ENCODE measurements at places on chromosomes 2 and 18.

DNA sequence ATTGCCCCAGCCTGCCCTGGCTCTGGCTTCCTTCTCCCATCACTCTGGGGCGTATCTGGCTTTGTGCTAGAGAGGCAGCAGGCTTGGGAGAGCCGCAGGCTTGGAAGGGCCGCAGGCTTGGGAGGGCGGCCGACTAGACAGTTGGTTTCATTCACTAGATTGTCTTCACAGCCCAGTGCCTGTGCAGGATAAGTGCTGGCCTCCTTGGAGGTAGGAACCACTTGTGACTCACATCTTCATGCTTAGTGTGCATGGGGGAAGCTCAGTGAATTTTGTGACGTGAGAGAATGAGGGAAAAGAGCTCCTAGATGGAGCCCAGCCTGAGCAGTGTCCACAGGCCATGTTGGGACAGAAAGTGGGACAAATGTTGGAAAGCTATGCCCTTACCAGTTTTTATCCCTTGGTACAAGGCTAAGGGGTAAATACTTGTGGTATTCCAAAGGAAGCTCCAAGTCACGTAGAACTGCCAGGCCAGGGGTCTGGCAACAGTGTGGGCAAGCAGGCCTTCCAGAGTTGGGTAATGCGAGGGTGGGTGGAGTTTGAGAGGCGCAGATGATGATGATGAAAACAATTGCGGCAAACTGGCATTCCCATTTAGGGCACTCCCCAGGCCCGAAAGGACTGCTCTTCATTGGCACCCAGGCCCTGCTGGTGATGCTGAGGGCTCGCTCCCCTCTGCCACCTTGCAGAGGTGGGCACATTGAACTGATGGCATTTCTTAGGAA, 100.1 kb downstream of the DDX1 start:
- DNase-seq = no peak

GRCh38 chr2:224033601-224034000, 5.5 kb downstream of the SERPINE2 start:
- no peak for DNase-seq

- DNase-seq = no peak
Measured at GRCh38 chr2:95061601-95062183, 36.2 kb downstream of the MAL start.

DNA sequence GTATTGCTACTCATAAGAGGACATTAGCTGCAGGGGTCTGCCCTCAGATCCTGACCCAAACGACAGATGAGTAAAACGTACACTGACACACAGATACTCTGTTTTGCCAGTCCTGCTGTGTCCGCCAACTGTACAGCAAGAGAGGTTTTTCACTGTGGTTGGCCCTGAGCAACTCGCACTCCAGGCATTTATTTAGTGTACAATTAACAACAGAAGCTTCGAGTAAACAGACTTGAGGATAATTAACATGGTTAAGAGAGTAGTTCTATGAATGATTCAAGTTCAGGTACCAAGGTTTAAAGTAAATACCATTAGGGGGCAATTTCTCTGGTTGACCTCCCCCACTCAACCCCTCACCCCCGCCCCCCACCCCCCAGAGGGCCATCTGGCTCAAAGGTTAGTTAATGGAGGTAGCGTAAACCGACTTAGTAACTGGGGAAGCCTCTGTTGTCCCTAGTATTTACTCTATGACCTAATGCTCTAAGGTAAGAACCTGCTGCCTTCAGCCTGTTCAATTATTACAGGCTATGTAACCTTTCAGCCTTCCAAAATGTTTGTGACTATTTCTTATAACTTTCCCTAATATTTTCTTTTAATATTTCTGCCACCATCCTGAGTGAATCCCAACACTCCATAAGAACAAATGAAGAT, 103.9 kb upstream of the XIRP2 start:
- DNase-seq = no peak

GRCh38 chr2:21118302-21118920, 5.4 kb upstream of the TDRD15 start:
- no peak for DNase-seq

Data from stimulated activated CD8-positive, alpha-beta memory T cell treated with anti-CD3 and anti-CD28 coated beads, Interleukin-12 subunit alpha, Interleukin-12 subunit beta, amount 100 ng/mL, for 1 hour (primary cell).